WERI-Rb-1 (cell line): ENCODE measurements at places on chromosomes 11 and 22.

GRCh38 chr22:32781695-32782094, 19.8 kb upstream of the TIMP3 start:
- DNase-seq, result no peak

- peak; percentile 83 for DNase-seq
Observed at GRCh38 chr11:119029340-119030028, 1.2 kb downstream of the SLC37A4 start.

- DNase-seq, result no peak
Observed at GRCh38 chr22:30887453-30887852, 81.1 kb downstream of the MORC2 start.

DNA sequence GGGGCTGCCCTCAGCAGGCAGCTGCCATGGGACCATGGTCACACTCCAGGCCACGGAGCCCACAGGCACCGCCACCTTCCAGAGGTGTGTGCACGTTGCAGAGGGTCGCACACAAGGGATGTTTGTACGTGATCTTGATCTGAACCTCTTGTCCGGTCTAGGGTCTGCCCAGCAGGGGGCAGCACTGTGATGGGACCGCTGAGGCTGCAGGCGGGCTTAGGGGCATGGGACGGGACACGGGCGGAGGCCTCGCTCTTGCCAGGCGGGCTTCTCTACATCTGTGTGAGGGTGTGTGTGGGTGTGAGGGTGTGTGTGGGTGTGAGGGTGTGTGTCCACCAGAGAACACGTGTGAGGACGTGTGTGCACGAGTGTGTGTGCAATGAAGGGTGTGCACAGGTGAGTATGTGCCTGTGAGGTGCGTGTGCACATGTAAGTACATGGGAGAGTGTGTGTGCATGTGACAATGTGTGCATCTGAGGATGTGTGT, 52.4 kb downstream of the CACNA1I start:
- DNase-seq, result peak; percentile 86

DNA sequence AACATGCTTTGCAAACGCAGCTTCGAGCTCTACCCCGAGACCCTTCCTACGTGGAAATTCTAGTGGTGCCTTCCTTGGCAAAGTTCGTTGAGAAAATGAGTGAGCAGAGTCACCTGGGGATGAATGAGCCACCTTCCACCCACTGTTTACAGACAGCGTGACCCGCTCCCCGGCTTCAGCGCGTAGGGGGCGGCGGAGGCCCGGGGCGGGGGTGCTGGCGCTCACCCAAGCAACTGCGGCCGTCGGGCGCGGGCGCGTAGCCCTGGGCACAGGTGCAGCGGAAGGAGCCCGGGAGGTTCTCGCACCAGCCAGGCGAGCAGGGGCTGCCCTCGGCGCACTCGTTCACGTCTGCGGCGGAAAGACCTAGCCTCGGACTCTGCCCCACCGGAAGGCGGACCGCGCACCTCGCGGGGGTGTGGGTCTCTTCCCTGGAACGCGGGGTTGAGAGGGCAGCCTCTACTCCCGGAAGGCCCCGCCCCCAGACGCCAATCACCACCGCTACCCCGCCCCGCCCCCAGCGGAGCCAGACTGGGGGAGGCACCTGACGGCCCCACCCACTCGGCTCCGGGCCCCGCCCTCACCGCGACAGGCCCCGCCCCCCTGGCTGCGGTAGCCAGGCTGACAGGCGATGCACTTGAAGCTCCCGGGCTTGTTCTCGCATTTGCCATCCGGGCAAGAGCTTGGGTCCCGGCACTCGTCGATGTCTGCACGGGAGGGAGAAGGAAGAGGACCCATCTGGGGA, 11.8 kb downstream of the LTBP3 start:
- DNase-seq, result no peak

DNA sequence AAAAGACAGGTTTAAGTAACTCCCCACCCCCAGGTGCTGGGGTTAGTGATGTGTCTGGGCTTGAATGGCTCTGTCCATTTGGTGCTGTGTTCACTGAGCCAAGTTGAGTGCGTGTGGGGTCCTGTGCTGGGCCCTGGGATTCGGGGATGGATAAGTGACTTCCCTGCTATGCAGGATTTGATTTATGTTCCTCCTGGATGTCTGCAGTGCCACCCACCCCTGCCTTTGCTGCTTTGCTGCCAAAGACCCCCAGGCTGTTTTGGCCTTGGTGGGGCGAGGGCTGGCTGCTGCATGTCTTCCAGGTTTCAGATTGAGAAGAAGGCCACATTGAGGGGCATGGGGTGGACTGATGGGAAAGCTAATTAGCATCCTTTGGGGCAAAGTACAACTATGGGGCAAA, 77.9 kb upstream of the PARVG start:
- no peak for DNase-seq
